ENCODE measurements at places on chromosomes 7 and 10. TPM values are rescaled to one million over a fixed set of nuclear protein-coding genes. Genes with fewer than 3 reads are reported as not detected.

Gene RPEL1
- not detected for total RNA-seq

- no peak overlapping the region for H3K4me3 ChIP-seq
- no peak for DNase-seq
- H3K27ac ChIP-seq: no peak overlapping the region
- peaks cover 5% of the 10 kb centered on the region for H3K4me1 ChIP-seq
- H3K36me3 ChIP-seq: no peaks in the 10 kb centered on the region
Observed at GRCh38 chr7:24378871-24379616, 95.1 kb downstream of the NPY start.

Gene RINT1
- 24.4 TPM for total RNA-seq

- H3K4me3 ChIP-seq: no peak overlapping the region
- H3K36me3 ChIP-seq: no peaks in the 10 kb centered on the region
- DNase-seq: no peak
- no peaks in the 10 kb centered on the region for H3K27me3 ChIP-seq
Observed at GRCh38 chr10:57162231-57162630, 801.2 kb upstream of the ZWINT start.

Gene SKIDA1
- total RNA-seq: 24.3 TPM

DNA sequence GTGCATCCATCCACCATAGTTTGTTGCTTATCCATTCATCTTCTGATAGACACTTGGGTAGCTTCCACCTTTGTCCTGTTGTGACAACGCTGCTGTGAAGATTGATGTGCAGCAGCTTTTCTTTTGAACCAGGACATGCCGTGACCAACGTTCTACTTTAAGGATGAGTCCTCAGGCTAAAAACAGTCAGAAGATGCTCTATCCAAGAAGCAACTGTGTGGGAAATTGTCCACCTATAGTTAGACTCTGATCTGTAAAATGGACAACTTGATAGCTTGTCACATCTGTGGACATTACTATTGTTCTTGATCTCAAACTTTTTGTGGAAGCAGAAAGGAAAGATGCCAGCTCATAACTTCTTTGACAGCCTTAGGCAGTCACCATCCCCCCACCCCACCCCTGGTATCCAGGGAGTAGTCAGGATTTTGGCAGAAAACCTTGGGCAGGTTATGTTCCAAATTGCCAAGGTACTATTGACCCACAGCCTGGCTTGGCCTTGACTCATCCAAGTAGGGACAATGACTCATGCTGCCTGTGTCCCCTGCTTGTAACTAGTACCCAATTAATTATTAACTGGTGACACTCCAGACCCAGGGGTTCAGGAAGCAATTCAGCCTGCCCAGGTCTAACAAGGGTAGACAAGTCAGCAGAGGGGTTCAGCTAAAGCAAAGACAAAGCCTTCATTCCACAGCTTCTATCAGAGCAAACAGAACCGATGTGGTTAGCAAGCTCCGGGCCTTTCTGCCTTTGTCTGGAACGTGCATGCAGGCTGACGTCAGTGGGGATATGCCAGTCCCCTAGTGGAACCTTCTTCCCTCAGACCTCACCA, 99.6 kb upstream of the ANLN start:
- peaks cover 12% of the 10 kb centered on the region for H3K36me3 ChIP-seq
- H3K4me3 ChIP-seq: no peak overlapping the region
- H3K27ac ChIP-seq: peak overlapping the region; percentile 84
- no peak for DNase-seq

DNA sequence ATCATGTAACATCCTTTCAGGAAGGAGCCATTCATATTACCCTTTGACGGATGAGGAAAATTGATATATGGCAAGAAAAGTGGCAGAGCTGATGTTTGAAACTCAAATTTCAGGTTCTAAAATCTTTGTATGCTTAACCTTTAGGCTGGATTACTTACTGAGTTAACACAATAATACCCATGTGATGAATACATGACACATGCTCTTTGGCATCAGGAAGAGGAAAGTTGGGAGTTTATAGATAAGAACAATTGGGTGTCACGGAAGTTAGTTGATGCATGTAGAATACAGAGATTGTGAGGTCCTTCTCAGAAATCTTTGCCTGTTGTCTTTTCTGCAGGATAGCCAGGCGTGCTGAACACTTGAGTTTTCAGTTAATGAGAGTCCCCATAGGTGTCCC, 572.1 kb upstream of the POM121L12 start:
- no peak overlapping the region for H3K4me3 ChIP-seq
- no peak overlapping the region for H3K27ac ChIP-seq
- peaks cover 7% of the 10 kb centered on the region for H3K27me3 ChIP-seq
- no peak for DNase-seq

DNA sequence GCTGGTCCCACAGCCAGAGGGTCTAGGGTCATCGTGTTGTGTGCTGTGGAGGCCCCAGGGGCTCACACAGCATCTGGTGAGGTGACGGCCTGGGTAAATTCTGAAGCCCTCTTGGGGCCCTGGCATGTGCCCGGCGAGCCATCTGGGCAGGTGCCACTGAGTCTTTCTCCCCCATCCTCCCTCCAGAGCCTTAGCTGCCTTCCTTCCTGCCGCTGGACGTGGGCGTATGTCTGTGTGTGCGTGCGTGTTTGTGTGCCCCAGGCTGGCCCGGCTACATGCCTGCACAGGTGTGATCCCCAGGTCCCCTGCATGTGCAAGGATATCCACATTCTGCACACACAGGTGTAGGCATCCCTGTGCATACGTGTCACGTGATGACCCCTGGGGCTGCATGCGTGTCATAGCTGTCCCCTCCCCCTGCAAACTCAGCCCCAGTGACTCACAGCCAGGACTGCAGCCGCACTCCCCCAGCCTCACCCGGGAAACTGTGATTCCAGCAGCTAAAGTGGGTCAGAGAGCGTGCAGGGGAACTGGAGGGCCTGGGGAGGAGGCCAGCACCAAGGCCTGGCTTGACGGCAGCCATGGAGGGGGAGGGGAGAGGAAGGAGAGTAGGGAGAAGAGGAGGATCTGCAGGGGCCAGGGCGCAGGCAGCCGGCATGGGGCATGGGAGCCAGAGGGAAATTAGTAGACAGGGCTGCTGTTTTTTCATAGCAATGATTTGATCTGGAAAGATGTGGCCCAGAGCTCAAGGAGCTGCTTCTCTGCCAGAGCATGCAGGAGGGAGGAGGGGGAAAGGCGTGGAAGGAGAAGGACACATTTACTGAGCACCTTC, 46.4 kb downstream of the ELFN1 start:
- DNase-seq: no peak
- no peak overlapping the region for H3K27ac ChIP-seq
- no peak overlapping the region for H3K4me3 ChIP-seq
- peaks cover 31% of the 10 kb centered on the region for H3K4me1 ChIP-seq
- H3K36me3 ChIP-seq: no peaks in the 10 kb centered on the region

Gene SRRM3
- total RNA-seq: 8.4 TPM

Gene PTER
- 7.9 TPM for total RNA-seq

- no peak overlapping the region for H3K4me3 ChIP-seq
- H3K4me1 ChIP-seq: peaks cover 16% of the 10 kb centered on the region
- H3K27ac ChIP-seq: no peak overlapping the region
- no peak for DNase-seq
- H3K27me3 ChIP-seq: no peaks in the 10 kb centered on the region
- H3K36me3 ChIP-seq: no peaks in the 10 kb centered on the region
Observed at GRCh38 chr7:35992436-35992835, 160.6 kb upstream of the EEPD1 start.

Gene CD36
- total RNA-seq: 32.2 TPM

DNA sequence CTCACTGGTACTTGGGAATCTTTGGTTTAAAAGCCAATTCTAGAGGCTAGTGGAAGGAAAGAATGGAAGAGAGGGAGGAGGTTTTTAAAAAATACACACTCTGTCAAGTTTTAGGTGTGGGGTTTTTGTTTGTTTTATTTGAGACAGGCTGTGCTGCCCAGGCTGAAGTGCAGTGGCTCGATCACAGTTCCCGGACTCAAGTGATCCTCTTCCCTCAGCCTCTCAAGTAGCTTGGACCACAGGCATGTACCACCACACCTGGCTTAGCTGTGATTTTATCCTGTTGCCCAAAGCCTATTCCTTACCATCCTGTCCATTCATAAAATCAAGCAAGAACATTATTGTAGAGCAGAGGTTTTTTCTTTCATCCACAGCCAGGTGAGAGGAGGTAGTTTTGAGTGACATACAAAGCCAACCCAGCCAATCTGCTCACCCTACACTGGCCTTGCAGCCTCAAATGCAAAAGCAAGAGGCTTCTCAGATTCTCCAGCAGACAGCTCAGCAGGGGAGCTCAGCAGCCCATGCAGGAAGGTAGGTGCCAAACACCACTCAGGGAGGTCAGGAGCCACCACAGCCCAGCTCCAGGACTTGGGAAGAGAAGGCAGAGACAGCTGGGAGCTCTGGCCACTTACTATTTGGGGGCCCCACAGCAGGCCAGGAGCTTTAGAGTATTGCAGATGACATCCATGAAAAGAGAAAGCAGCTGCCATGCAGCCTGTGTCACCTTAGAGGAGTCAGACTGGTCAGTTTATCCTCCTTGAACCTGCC, 65.8 kb downstream of the TMEM209 start:
- peak overlapping the region; percentile 64 for H3K27ac ChIP-seq
- H3K4me1 ChIP-seq: peaks cover 34% of the 10 kb centered on the region
- H3K27me3 ChIP-seq: no peaks in the 10 kb centered on the region
- peak overlapping the region; percentile 36 for H3K4me3 ChIP-seq
- H3K36me3 ChIP-seq: peaks cover 22% of the 10 kb centered on the region

DNA sequence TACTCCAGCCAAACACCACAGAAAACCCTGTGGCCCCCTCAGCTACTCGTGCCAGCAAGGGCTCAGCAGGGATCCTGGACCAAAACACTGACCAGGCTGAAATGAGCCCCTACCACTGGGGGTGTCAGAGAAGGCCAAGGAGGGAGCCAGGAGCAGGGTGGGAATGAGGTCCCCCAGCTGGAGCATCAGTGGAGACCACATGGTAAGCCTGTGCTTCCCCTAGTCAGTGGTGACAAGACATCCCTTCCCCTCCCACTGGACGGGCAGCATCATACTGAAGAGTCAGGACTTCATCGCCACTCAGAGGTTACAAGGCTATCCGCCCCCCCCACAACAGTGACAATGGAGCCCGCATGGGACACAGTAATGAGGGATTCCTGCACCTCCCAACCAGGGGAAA, 99.6 kb downstream of the LHPP start:
- H3K27me3 ChIP-seq: peaks cover 5% of the 10 kb centered on the region
- H3K4me3 ChIP-seq: no peak overlapping the region
- H3K27ac ChIP-seq: no peak overlapping the region

Gene TEX36
- total RNA-seq: not detected

- no peak overlapping the region for H3K27ac ChIP-seq
- no peaks in the 10 kb centered on the region for H3K27me3 ChIP-seq
- H3K36me3 ChIP-seq: peaks cover 5% of the 10 kb centered on the region
- H3K4me3 ChIP-seq: no peak overlapping the region
Observed at GRCh38 chr7:151579644-151580043, 59.9 kb upstream of the RHEB start.

DNA sequence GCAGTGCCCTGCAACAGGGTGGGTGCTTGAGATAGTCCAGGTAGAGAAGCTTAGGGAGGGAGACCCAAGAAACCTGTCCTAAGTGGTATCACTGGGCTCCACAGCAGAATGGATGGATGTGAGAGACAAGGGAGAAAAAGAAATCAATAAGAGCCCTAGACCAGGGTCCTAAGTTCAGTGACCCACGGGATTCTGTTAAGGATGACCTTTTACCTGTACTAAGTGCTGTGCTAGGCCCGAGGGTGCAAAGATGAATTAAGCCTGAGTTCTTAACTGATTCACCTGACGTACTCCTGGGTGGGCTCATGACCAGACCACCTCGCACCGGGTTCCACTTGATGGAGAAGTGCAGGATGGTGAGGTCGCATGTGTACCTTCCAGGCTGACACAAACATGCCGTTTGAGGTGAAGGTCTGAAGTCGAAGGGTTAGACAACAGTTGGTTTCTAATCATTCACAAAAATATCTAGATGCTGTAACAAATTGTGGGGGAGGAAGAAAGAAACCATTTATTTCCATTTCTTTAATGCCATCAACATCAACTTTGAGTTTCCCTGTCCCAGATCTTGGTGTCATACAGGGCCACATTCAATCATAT, 166.5 kb downstream of the HERPUD2 start:
- peaks cover 27% of the 10 kb centered on the region for H3K27me3 ChIP-seq
- no peak overlapping the region for H3K4me3 ChIP-seq
- DNase-seq: no peak
- H3K36me3 ChIP-seq: no peaks in the 10 kb centered on the region
- H3K4me1 ChIP-seq: no peaks in the 10 kb centered on the region
- no peak overlapping the region for H3K27ac ChIP-seq

DNA sequence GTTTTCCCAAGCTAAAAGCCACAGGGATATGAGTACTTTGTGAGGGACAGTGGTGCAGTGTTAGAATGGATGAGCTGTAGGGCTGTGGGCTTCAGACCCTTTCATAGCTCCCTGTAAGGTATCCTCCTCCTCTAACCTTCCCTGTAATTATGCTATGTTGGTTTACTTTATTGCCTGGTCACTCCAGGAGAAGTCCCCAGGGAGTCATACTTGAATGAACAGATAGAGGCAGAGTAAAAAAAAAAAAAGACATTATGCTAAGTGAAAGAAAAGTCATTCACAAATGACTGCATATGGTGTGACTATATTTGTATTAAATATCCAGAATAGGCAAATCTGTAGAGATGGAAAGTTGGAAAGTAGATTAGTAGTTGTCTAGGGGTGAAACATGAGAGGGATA, 434.4 kb downstream of the AUTS2 start:
- no peak overlapping the region for H3K27ac ChIP-seq
- peaks cover 22% of the 10 kb centered on the region for H3K4me1 ChIP-seq
